ENCODE measurements at places on chromosomes 12 and 14.
A peak's percentile ranks its signal among the peaks of the same experiment; 100 is the strongest.

GRCh38 chr12:79373896-79374499 lies 316.8 kb downstream of the PAWR start:
- no peak for DNase-seq

DNA sequence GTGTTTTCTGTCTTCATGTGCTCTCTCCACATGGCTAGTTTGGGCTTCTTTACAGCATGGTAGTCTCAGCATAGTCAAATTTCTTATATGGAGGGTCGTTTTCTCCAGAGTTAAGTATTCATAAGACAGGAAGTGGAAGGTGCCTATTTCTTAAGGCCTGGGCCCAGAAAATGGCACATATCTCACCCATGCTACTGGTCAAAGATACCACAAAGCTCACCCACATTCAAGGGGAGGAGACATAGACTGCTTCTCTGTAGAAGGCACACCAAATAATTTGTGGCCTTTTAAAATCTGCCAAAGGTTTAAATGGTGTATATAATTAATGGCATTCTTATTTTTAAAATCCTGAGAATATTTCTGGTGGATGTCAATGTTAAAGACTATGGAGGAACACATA lies 44.8 kb downstream of the CCDC91 start:
- no peak for DNase-seq

- DNase-seq: no peak
These were observed 1378.3 kb upstream of the SEL1L start for GRCh38 chr14:82911930-82912329.

DNA sequence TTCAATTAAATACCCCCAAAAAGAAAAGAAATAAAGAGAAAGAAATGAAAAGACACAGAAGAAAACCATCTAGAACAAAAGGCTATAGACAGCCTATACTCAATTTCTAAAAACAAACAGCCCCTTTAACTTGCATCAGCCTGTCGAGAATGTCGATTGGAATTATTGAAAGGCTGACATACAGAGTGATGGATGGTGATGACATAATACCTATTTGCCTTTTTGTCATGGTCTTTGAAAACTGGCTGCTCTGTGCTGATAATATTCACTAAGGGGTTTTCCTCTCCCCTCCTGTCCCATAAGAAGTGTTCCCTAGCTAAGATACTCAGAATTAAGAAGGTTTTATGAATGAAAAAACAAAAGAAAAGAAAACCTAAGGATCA lies 393.7 kb downstream of the SOX5 start:
- no peak for DNase-seq

DNA sequence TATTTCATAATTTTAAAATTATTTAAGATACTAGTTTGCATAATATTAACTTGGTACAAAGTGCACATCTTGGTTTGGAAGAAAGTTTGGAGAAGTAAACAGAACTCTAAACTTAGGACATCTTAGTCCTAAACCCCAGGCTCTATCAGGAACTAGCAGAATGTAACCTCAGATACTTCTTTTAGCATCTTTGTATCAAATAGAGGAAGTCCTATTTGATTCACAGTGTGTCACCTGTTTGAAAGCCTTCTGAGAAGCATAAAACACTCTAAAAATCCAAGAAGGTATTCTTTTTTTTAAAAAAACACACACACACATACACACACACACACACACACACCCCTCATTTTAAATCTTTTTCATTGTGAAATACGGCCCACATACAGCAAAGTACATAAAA lies 12.0 kb upstream of the RNU6-7 start:
- DNase-seq: no peak

- DNase-seq: no peak
These were observed 593 bp downstream of the UNC119B start for GRCh38 chr12:120710805-120711296.

- no peak for DNase-seq
These were observed 61.7 kb downstream of the PPP1R36 start for GRCh38 chr14:64611358-64612020.

GRCh38 chr12:132723015-132723763 lies 12.5 kb downstream of the PGAM5 start:
- no peak for DNase-seq

- peak; percentile 49 for DNase-seq
These were observed 160.0 kb upstream of the E2F7 start for GRCh38 chr12:77225373-77225772.

DNA sequence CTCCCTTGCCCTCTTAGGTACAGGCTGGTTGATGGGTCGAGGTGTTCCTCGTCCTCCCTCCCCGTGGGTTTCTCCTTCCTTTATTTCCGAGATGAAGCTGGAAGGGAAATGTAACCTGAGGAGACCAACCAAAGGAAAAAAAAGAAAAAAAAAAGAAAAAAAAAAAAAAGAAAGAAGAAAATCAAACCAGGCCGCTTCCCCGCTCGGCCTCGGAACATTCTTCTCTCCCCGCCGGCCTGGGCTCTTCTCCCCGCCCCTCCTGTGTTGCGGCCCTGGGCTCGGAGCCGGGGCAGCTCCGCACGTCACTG lies 1.6 kb upstream of the NFATC4 start:
- DNase-seq: no peak

DNA sequence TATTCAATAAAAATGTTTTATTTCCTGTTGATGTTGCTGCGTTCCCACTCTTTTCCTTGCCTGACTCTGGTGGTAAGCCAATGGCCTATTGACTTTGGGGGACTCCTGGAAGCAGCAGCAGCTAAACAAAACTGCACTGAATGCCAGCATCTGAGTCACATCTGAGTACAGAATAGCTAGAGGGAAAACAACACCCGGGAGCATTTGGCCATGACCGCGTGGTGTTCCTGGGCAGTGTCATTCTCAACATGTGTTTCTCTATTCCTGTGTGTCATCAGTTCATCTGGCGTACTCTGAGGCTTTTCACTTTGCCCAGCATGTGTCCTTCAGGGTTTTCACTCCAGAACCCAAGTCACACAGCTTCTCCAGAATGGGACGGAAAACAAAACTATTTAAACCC lies 238.8 kb downstream of the PAWR start:
- peak; percentile 66 for DNase-seq

GRCh38 chr14:93368996-93369712 lies 22.2 kb downstream of the COX8C start:
- DNase-seq: no peak

GRCh38 chr14:75917946-75918335 lies 63.9 kb downstream of the TGFB3 start:
- no peak for DNase-seq

Measured in mucosa of gallbladder (tissue), 1 donor.